ENCODE measurements at places on chromosomes 3 and 15. TPM values are rescaled to one million over a fixed set of nuclear protein-coding genes. Genes with fewer than 3 reads are reported as not detected.

PRTG gene
- not detected for total RNA-seq

IL16 gene
- total RNA-seq = 168 TPM

ATP2C1 gene
- 44.0 TPM for total RNA-seq

CADPS gene
- total RNA-seq = not detected

ADAMTS9 gene
- total RNA-seq = not detected

HAUS2 gene
- 28.2 TPM for total RNA-seq

DAZL gene
- not detected for total RNA-seq

PML gene
- 42.9 TPM for total RNA-seq

KBTBD13 gene
- not detected for total RNA-seq

PLCH1 gene
- 0.03 TPM for total RNA-seq

ASB14 gene
- total RNA-seq = not detected

C15orf62 gene
- 0.77 TPM for total RNA-seq

TM4SF4 gene
- not detected for total RNA-seq

DPPA4 gene
- 2.5 TPM for total RNA-seq

MAP4 gene
- total RNA-seq = 42.2 TPM

- no peak overlapping the region for H3K27ac ChIP-seq
- DNase-seq = no peak
- H3K4me1 ChIP-seq = no peaks in the 10 kb centered on the region
- H3K36me3 ChIP-seq = no peaks in the 10 kb centered on the region
- H3K27me3 ChIP-seq = no peaks in the 10 kb centered on the region
Measured at GRCh38 chr3:100776746-100777145, 67.5 kb downstream of the TFG start.

DNA sequence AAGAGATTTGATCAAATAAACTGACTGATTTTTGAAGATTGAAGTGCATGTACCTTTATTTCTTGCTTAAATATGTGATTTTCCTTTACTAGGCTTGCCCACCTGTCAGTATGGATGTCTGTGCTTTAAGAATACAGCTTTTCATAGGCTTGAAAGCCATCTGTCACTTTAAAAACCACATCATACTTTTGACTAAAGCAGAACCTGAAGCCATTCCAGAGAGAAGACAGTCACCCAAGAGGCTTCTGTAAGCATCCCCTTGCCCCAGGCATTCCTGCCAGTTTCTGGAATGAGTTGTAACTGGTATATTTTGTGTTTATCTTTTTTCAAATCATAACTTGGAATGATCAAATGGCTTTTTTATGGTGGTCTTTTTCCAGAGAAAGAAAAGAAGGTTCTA is 24.0 kb downstream of the HPS3 start:
- H3K27me3 ChIP-seq = no peaks in the 10 kb centered on the region
- DNase-seq = no peak
- peaks cover 80% of the 10 kb centered on the region for H3K36me3 ChIP-seq
- no peak overlapping the region for H3K27ac ChIP-seq

DNA sequence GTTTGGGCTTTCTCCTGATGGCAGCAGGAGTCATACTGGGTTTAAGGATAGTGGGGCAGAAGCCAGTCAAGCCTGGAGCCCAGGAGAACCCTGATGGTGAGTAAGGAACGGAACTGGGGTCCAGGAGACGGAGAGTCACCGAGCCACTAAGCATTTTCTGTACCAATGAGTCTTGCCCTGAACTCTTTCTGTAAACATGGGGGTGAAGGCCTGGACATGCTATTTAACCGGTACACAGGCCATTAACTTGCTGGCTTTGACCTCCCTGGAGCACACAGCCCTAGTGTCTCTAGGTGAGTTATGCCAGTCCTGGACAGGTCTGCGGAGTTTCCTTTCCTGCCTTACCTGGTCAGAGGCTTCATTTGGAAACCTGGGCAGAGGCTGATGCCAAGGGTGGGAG is 3.9 kb downstream of the SLC6A6 start:
- peaks cover 28% of the 10 kb centered on the region for H3K36me3 ChIP-seq
- DNase-seq = no peak
- H3K27ac ChIP-seq = no peak overlapping the region

- H3K27ac ChIP-seq = no peak overlapping the region
- no peaks in the 10 kb centered on the region for H3K36me3 ChIP-seq
Measured at GRCh38 chr15:86231864-86232721, 152.4 kb downstream of the AGBL1 start.

DNA sequence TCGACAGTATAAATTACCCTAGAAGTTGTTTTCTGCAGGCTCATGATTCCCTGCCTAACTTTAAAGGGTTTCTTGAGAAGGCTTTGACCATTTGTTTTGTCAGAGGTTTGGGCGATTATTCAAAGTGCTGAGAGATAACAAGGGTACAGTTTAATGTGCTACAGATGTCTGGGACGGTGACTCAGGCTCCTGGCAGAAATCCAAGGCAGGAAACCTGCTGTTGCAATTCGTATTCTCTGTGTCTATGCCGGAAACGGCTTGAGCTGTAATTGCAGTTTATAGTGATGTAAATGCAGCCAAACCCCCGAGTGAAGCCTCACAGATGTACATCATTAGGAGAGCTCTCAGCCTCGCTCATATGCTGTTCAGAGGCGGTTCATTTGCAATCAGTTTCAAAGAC is 65.6 kb downstream of the SYNPR start:
- H3K27ac ChIP-seq = no peak overlapping the region
- H3K4me1 ChIP-seq = no peaks in the 10 kb centered on the region
- DNase-seq = no peak
- H3K36me3 ChIP-seq = no peaks in the 10 kb centered on the region

- H3K4me3 ChIP-seq = no peak overlapping the region
- H3K4me1 ChIP-seq = no peaks in the 10 kb centered on the region
- no peak overlapping the region for H3K27ac ChIP-seq
- no peaks in the 10 kb centered on the region for H3K27me3 ChIP-seq
Measured at GRCh38 chr3:55569033-55569599, 82.0 kb upstream of the WNT5A start.

GRCh38 chr3:31610700-31611275 is 78.1 kb downstream of the STT3B start:
- DNase-seq = no peak
- peaks cover 27% of the 10 kb centered on the region for H3K36me3 ChIP-seq
- no peaks in the 10 kb centered on the region for H3K4me1 ChIP-seq
- H3K27ac ChIP-seq = no peak overlapping the region
- H3K27me3 ChIP-seq = no peaks in the 10 kb centered on the region
- no peak overlapping the region for H3K4me3 ChIP-seq

GRCh38 chr3:127768346-127769008 is 53.8 kb downstream of the MGLL start:
- no peak overlapping the region for H3K27ac ChIP-seq
- DNase-seq = no peak
- H3K27me3 ChIP-seq = no peaks in the 10 kb centered on the region
- H3K4me3 ChIP-seq = no peak overlapping the region

- H3K4me1 ChIP-seq = no peaks in the 10 kb centered on the region
- no peak for DNase-seq
- H3K4me3 ChIP-seq = no peak overlapping the region
- H3K27me3 ChIP-seq = no peaks in the 10 kb centered on the region
- H3K36me3 ChIP-seq = no peaks in the 10 kb centered on the region
Measured at GRCh38 chr3:26108846-26109489, 319.1 kb downstream of the OXSM start.

DNA sequence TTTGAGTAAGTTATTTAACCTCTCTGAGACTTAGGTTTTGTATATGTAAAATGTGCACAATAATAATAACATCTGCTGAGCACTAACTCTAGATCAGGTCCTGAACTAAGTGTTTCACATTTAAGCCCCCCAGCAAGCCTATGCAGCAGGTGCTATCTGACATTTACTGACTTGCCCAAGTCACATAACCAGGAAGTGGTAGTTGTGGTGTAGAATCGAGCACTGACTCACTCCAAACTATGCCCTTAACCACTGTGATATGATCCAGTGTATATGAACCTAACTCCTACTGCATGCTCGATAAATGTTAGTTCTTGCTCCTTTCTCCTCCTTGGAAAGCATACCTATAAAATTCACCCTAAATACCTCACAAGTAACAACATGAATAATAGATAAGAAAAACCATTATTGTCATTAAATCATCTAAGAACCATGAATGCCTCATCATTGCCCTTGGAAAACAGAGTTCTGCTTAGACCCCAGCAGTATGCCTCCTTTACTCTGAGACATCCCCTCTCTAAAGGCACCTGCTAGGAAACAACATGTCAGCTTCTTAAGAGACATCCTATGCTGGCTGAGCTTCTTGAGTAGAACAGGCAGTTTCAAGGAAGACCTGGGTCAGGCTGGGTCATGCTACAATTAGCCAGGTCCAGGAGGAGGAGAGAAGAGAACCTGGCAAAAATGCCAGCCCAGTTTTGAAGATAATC is 3.0 kb upstream of the SHC4 start:
- H3K4me3 ChIP-seq = no peak overlapping the region
- H3K36me3 ChIP-seq = no peaks in the 10 kb centered on the region
- no peak for DNase-seq

- H3K4me1 ChIP-seq = peaks cover 16% of the 10 kb centered on the region
- peaks cover 21% of the 10 kb centered on the region for H3K36me3 ChIP-seq
- H3K4me3 ChIP-seq = no peak overlapping the region
- no peaks in the 10 kb centered on the region for H3K27me3 ChIP-seq
- H3K27ac ChIP-seq = peak overlapping the region; percentile 37
Measured at GRCh38 chr15:64443747-64444621, 16.4 kb upstream of the ZNF609 start.

- no peaks in the 10 kb centered on the region for H3K27me3 ChIP-seq
- H3K36me3 ChIP-seq = peaks cover 2% of the 10 kb centered on the region
- no peak overlapping the region for H3K27ac ChIP-seq
- H3K4me3 ChIP-seq = no peak overlapping the region
Measured at GRCh38 chr3:48501196-48501595, 2.8 kb downstream of the SHISA5 start.

DNA sequence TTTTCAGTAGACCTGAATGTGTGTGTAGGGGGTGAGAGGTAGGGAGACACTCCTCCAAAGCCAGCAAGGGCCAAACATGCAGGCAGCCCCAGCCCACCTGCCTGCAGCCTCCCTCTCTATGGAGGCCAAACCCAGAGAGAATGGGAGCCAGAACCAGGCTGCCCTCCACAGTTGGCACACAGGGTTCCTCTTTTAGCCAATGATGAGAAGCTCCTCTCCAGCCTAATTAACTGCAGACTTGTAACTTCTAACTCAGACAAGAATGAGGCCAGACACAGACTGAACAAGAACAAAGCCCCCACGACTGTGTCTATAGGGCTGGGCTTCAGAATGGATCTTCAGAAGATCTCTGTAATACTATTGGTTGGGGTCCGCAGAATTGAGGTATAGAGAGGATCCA is 12.3 kb upstream of the TLE3 start:
- H3K27me3 ChIP-seq = no peaks in the 10 kb centered on the region
- H3K27ac ChIP-seq = no peak overlapping the region
- no peak overlapping the region for H3K4me3 ChIP-seq
- H3K36me3 ChIP-seq = no peaks in the 10 kb centered on the region
- peaks cover 4% of the 10 kb centered on the region for H3K4me1 ChIP-seq

GRCh38 chr3:112470788-112471187 is 28.5 kb downstream of the BTLA start:
- no peak overlapping the region for H3K27ac ChIP-seq
- no peak overlapping the region for H3K4me3 ChIP-seq
- peaks cover 6% of the 10 kb centered on the region for H3K36me3 ChIP-seq

- H3K27ac ChIP-seq = peak overlapping the region; percentile 52
- DNase-seq = no peak
- no peaks in the 10 kb centered on the region for H3K27me3 ChIP-seq
- H3K4me3 ChIP-seq = peak overlapping the region; percentile 49
- no peaks in the 10 kb centered on the region for H3K36me3 ChIP-seq
Measured at GRCh38 chr3:107599772-107600145, 77.0 kb downstream of the BBX start.

- DNase-seq = no peak
- no peaks in the 10 kb centered on the region for H3K36me3 ChIP-seq
- H3K27me3 ChIP-seq = no peaks in the 10 kb centered on the region
- peaks cover 3% of the 10 kb centered on the region for H3K4me1 ChIP-seq
- H3K27ac ChIP-seq = no peak overlapping the region
Measured at GRCh38 chr15:71651750-71652186, 158.6 kb upstream of the NR2E3 start.

GRCh38 chr3:114380233-114380651 is 86.4 kb downstream of the TIGIT start:
- H3K27ac ChIP-seq = no peak overlapping the region
- no peak overlapping the region for H3K4me3 ChIP-seq
- H3K36me3 ChIP-seq = peaks cover 40% of the 10 kb centered on the region
- peaks cover 5% of the 10 kb centered on the region for H3K4me1 ChIP-seq
- H3K27me3 ChIP-seq = no peaks in the 10 kb centered on the region

- H3K27ac ChIP-seq = peak overlapping the region; percentile 90
- no peaks in the 10 kb centered on the region for H3K27me3 ChIP-seq
- no peak overlapping the region for H3K4me3 ChIP-seq
- DNase-seq = no peak
- H3K36me3 ChIP-seq = peaks cover 25% of the 10 kb centered on the region
- H3K4me1 ChIP-seq = peaks cover 71% of the 10 kb centered on the region
Measured at GRCh38 chr3:30629746-30630145, 23.3 kb downstream of the TGFBR2 start.

- no peaks in the 10 kb centered on the region for H3K36me3 ChIP-seq
- H3K27ac ChIP-seq = no peak overlapping the region
- no peaks in the 10 kb centered on the region for H3K27me3 ChIP-seq
Measured at GRCh38 chr3:124615896-124616543, 114.2 kb upstream of the UMPS start.

DNA sequence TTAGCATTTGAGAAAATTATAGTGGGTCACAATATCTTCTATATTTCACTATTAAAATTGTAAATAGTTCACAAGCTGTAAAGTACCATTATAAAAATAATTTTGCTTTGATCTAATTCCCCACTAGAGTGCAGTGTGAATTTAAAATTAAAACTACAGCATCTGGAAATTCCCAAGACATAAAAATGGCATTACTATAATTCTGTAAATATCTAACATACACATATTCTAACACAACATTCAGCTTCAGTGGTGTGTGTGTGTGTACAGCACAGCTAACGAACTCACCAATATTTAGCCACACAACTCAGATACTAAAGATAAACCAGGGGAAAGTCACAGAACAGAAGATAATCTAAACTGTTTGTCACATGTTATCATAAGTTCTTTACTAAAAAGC is 424.9 kb upstream of the ZNF385D start:
- H3K27me3 ChIP-seq = no peaks in the 10 kb centered on the region
- DNase-seq = no peak
- H3K4me1 ChIP-seq = no peaks in the 10 kb centered on the region
- H3K4me3 ChIP-seq = no peak overlapping the region

DNA sequence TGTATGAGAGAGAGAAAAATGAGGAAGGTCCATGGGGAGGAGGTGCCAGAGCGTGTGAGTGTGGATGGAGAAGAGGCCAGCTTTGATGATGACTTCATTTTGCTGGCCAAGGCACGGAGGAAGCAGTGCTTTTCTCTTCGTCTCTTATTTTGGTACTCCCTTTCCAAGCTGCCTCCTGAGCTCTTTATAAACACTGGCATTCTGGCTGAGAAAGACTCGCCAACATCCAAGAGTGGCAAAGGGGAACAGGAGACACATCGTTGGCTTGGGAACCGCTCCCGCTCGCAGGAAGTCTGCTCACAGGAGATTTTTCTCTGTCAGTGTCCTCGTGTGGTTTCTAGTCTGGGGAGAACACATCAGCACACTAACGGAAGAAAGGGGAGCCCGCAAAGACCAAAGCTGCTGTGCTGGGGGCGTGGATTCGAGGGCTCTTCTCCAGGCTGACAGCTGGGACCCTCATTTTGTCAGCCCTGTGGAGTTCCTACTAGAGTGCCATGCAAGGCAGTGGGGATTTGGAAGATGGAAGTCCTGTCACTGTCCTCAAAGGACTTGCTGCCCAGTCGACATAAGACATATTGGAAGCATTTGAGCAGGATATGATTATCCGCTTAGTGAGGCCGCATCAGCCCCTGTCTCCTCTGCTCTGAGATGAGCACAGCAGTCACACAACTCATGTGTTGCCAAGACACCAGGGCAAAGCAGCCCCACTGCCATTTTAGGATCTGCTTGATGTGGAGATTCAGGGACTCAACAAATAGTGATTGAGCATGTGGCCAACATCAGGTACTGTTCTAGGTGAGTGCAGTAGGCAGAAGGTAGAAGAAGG is 8.0 kb upstream of the SEMA4B start:
- H3K27me3 ChIP-seq = no peaks in the 10 kb centered on the region
- no peaks in the 10 kb centered on the region for H3K36me3 ChIP-seq
- DNase-seq = no peak

Measured in CD4-positive, alpha-beta T cell (primary cell).